Erythroblast (primary cell): ENCODE measurements at places on chromosomes 12 and 14.

DNA sequence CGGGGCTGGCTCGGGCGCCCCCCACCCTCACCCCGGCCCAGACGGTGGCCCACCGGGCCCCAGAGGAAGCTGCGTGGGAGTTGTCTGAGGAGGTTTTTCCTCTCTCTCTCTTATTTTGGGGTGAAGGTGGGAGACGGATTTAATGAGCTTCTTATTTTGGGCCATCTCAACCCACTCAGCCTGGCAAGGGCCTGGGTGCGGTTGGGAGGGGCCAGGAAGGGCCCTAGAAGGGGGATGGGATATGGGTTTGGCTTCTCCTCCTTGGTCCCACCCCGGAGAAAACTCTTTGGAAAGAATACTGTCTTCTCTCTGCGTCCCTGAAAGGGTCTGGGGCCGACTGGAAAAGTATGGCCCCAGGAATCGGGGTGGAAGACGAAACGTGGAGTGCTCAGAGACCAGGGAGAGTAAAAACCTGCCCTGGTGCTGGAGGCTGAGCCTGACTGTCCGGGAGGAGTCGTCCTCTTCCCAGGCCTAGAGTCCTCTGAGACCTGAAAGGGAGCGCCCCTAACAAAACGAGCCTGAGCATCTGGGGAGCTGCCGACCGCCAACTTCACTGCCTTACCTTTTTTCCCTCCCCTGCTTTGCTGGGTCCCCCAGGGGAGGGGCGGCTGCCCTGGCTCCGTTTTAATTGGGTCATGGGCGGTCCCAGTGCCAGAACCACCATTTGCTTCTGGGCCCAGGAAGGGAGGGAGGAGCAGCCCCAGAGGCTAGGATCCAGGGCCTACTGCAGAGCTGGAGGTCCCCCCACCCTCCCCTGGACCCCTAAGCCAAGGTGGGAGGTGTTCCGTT, 1.6 kb downstream of the MMP14 start:
- no peak for DNase-seq

- DNase-seq: peak; percentile 69
Measured at GRCh38 chr12:71333418-71333817, 106.2 kb upstream of the LGR5 start.

DNA sequence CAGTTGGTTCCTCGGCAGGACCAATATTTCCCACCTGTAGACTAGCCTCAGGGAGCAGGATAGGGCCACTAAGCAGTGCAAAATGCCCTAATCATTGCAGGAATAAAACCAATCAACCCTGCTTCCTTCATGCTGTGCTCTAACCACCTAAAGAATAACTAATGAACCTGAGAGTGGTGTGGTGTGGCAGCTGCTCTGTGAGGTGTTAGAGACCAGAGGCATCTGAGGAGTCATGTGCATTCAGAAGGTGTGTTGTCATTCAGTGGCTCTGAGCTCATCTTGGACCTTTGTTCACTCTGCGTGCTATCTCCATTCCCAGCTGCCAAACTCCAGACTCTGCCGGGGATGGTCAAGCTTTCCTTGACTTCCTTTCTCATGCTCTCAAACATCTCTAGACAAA, 136.7 kb upstream of the EGLN3 start:
- no peak for DNase-seq

DNA sequence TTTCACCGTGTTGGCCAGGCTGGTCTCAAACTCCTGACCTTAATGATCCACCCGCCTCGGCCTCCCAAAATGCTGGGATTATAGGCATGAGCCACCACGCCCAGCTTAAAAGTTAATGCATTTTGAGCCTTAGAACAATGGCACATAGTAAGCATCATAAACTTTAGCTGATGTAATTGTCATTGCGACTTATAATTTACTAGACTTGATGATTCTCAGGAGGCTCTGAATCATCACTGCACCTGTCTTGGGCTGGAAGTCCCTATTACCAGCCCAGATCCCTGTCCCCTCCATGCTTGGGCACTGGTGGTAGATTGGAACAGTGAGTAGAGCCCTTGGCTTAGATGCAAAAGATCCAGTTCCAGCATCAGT, 26.1 kb downstream of the KMT5A start:
- no peak for DNase-seq

DNA sequence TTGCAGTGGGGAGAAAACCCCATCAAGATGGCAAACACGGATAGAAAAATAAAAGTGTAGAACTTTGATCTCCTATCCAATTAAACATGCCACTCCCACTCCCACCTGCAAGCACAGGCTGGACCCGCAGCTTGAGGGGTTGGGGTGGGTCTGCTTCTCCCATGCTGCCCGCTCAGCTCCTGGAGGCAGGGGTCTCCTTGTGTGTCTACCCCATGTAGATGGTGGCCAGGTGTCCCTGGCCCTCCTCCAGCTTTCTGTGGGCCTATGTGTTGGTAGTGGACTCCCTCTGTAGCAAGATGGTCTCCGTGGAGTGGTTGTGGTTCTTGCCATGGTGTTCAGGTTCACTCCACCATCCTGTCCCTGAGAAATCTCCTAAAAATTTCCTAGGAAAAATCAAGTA, 23.5 kb upstream of the FGF23 start:
- DNase-seq: no peak

DNA sequence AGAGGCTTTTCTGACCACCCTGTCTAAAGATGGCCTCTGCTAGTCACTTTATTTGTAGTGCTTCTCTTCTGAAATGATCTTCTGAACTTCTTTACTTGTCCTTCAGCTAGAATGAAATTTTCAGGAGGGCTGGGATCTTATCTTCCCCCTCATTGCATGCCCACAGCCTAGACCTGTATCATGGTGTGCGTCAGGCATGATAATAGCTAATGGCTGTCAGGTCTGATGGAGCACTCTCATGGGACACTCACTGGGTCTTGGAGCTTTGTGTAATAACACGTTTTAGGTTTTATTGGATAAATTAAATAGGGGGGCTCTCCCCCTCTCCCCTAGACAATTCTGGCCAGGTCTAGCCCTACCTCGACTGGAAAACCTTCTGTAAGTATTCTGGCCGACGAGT, 97.1 kb upstream of the NRXN3 start:
- no peak for DNase-seq

- no peak for DNase-seq
Measured at GRCh38 chr12:10126413-10126812, 3.6 kb downstream of the CLEC7A start.

DNA sequence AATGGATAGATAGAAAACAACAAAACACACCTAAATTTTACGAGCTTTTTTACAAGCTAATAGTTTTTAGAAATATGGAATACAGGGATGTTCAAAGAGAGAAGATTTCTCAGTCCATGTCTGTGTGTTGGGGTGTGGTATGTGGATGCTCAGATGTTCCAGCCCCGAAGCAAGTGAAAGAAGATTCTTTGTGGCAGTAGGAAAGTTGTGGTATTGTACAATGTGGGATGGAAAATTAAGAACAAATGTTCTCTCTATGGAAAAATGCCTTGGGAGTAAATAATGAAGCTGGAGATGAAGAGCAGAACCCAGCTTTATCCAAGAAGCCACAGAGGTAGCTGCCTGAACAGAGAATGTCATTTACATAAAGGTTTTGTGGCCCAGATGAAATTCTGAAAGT, 150.3 kb upstream of the PRKD1 start:
- no peak for DNase-seq

DNA sequence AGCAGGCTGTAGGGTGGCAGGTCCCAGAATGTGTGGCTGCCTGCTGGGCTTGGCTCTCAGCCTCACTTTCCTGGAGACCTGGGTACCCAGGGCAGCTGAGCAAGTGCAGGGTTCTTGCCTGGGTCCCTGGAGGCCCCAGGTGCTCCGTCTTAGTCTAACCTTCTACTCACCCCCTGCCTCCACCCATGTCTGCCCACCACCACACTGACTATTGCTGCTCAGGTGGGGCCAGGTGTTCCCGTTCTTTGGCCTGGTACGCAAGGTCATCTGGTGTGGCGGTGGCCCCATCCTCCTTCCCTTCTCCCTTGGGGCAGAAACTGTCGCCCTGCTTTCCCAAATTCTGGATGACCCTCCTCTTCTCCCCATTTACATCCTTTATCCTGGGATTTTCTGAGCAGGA, 319.9 kb downstream of the TMEM121 start:
- DNase-seq: no peak
